Astrocyte of the spinal cord (primary cell): ENCODE measurements at places on chromosomes 13 and 19.

DNA sequence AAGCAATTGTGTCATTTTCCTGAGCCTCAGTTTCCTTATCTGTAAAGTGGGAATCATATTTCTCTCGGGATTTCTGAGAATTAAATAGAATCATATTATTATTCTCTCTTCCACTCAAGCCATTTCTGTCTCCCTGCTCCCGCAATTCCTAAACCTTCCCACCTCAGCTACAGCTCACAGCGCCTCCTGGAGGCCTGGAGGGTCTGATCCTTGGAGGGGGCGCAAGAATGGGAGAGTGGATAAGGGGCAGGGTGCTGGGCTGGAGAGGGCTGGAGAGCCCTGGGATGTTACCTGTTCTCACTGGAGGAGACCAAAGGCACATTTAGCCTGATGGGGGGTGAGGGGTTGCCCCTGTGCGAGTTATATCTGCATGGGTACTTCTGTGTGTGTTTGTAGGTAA is 31.1 kb upstream of the CYP2S1 start:
- no peak for DNase-seq

DNA sequence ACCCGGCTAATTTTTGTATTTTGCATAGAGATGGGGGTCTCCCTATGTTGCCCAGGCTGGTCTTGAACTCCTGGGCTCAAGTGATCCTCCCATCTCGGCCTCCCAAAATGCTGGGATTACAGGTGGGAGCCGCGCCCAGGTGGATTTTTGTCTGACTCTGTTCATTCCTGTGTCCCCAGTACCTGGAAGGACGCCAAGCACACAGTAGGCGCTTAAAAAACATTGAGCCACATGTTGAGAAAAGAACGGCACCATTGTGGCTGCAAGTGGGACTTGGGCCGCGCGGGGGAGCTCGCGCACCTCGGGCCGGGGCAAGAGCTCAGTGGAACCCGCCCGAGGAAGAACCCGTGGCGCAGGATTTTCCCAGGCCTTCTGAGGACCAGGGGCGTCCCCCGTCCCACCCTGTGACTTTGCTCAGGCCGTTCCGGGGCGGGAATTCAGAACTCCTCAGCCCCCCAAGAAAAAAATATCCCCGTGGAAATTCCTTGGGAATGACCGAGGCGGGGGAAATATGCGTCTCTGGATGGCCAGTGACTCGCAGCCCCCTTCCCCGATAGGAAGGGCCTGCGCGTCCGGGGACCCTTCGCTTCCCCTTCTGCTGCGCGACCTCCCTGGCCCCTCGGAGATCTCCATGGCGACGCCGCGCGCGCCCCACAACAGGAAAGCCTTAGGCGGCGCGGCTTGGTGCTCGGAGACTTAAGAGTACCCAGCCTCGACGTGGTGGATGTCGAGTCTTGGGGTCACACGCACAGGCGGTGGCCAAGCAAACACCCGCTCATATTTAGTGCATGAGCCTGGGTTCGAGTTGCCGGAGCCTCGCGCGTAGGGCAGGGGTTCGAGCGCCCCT is 1.4 kb upstream of the ICAM1 start:
- DNase-seq: peak; percentile 74

GRCh38 chr19:18385675-18386542 is at the start of gene GDF15:
Gene GDF15 (plus strand): TSS chr19:18386158. CDS start chr19:18386190, 32 bp downstream.
- peak; percentile 86 for DNase-seq

DNA sequence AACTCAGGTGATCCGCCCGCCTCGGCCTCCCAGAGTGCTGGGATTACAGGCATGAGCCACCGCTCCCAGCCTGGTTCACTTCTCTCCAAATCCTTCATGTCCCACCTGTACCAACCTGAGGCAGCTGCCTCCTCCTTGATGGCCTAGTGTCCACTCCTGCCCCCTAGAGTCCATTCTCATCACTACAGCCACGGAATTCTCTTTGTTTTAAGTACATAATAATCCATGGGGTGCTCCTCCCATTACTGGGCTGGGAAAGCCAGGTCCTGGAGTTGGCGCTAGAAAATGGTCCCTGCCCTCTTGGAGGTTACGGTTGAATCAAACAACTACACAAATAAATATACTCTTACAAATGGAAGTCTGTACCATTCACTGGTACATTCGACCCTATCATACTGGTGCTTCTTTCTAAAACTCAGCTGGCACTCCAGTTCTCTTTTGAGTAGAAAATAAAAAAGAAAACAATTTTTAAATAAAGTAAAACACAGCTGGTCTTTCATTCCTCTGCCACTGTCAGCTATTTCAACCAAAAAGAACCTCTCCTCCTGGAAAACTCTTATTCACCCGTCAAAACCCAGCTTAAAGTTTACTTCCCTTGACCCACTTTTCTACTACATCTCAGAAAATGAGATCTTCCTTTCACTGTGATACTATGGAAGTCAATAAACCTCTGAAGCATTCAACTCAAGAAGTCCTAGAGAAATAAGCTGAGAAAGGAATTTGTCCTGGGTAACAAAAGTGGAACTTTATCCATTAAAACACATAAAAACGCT is 22.4 kb upstream of the ARHGEF18 start:
- DNase-seq: peak; percentile 4

GRCh38 chr19:49809160-49809940 is 3.7 kb downstream of the FUZ start:
- DNase-seq: peak; percentile 57

DNA sequence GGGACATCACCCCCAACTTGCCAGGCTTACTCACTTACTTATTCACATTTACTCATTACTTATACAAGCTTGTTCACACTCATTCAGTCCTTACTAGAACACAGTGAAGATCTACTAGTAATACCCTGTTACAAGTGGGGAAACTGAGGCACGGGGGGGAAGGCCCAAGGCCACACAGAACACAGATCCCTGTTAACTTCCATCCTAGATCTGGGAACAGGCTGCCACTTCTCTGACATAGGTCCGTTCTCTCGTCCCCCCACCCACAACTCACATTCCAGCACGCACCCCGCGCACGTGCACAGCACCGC is 1.5 kb upstream of the NRTN start:
- no peak for DNase-seq

DNA sequence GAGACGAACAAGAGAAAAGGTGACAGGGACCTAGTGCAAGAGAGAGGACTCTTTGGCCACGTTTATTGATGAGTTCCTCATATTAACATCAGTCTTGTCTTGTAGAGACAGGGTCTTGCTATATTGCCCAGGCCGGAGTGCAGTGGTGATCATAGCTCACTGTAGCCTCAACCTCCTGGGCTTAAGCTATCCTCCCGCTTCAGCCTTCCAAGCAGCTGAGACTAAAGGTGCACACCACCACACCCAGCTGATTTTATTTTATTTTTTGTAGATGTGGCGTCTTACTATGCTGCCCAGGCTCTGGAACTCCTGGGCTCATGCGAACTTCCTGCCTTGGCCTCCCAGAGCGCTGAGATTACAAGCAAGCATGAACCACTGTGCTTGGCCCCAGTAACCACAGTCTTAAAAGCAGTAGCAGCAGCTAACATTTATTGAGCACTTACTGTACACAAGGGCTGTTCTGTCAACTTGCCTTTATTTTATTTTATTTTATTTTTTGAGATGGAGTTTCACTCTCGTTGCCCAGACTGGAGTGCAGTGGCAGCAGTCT is 1.1 kb upstream of the SH2D3A start:
- DNase-seq: no peak

GRCh38 chr19:55679343-55680257 is 4.6 kb downstream of the EPN1 start:
- DNase-seq: no peak

DNA sequence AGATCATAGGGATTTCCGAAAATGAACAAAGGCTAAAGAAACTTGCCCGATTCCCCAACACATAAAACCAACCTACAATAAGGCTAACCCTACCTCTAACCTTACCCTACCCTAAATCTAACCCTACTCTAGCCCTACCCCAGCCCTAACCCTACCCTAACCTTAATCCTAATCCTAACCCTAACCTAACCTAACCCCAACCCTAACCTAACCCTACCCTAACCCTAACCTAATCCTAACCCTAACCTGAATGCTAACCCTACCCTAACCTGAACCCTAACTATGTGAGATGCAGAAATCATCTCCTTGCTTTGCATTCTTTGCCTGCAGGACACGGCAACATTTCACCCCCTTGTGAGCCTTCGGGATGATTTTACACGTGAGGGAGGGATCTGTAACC is 67.6 kb upstream of the SOX1 start:
- no peak for DNase-seq

DNA sequence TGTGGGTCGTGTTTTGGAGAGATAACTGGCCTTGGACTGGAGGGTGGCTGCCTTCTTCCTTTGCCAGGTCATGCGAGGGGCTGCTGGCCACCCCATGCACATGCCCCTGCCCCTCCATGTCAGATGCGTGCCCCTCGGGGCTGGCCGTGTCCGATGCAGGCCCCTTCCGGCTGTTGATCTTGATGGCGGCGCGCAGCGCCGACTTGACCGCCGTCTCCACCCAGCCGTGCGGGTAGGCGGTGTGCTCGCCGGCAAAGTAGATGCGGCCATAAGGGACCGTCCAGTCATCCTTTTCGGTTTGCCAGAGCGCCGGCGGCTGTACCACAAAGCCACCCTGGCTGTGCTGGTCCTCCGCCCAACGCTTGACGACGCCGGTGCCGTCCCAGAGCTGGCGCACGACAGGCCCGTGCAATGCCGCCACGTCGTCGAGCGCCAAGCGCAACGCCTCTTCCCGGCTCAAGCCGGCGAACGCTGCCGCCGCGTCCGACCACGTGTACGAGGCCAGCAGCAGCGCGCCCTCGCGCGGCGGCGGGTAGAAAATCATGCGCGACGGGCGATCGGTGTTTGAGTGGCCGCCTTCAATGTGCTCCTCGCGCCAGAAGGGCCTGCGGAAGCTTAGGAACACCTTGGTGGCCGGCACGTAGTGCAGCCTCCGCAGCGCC is 6.9 kb downstream of the IL4I1 start:
- DNase-seq: peak; percentile 65

DNA sequence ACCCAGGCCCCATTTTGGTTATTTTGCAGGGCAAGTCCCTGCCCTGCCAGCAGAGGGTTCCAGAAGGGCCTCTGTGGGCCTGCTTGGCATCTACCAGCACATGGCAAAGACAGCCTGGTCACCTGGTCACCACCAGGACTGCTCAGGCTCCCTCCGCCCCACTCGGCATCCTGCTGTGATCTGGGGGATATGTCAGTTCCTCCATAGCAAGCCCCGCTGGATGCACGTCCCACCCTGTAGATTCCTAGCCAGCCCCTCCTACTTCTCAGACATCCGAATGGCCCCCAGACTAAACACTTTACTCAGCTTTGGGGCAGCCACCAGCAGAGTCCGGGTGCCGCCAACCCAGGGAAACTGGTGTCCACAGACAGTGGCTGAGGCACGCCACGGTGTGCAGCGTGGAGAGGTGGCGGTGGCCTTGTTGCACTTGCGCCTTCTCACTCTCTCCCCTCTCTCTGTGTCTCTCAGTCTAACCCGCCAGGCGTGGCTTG is 31.8 kb upstream of the USE1 start:
- no peak for DNase-seq

- DNase-seq: no peak
Observed at GRCh38 chr13:29101905-29102304, 281.8 kb downstream of the MTUS2 start.

DNA sequence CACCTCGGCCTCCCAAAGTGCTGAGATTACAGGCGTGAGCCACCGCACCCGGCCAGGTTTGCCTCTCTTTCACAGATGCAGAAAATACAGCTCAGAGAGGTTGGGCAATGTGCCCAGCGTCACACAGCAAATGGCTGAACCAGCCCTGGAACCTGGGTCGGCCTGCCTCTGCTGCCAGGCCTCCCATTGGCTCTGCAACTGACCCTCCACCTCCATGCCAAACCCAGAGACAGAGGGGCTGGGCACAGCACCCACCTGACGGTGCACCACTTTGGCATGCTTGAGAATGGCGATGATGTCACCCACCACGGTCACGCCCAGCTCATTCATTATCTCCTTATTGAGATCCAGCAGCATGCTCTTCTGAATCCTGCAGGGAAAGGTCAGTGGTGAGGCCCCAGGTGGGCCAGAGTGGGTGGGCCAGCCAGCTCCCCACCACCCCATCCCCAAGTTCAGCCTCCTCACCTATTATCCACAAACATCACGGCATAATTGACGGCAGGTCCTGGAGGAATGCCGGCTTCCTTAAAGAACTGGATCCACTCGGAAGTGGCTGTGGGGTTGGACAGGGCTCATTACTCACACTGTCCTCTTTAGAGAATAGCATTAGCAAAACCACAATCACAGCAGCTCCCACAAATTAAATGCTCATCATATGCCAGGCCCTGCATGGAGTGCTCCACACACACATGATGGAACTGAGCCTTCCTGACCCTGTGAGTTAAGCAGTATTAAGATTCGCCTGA is 12.2 kb downstream of the C19orf47 start:
- DNase-seq: peak; percentile 19

- no peak for DNase-seq
Observed at GRCh38 chr13:51478418-51479198, 25.8 kb upstream of the INTS6 start.

DNA sequence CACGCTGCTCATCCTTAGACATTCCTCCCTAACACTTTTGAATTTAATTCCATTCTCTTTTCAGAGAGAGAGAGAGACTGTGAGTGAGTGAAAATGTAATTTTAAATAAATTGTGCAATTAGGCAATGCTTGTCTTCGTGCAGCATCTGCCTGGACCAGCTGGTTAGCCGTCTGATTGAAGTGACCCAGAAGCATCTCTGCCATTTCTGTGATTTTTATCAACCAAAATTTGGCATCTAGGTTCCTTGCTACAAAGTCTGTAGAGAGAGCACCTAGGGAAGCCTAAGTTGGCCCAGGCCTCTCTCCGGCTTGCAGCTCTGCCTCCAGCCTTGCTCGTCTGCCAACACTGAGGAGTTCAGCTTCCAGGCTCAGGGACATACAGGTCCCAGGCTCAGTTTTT is 138.6 kb upstream of the GPR12 start:
- no peak for DNase-seq
